ENCODE measurements at places on chromosomes 7 and 10.
A peak's percentile ranks its signal among the peaks of the same experiment; 100 is the strongest.

DNA sequence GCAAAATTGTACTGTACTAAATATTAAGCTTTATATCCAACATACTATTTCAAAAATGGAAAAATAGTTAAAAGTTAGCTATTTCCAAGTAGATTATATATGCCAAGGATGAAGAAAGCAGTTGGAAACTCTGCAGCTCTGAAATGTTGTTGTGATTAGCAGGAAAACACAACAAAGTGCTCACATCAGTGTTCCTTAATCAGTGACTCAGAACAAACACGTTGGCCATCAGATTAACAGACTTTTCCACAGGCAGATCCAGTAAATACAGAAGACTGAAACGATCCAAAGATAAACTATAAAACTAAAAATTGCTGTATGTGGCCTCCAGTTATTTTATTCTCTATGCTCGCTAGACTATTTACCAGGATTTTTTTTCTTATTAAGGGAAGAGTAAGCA is 99.6 kb upstream of the SEMA3D start:
- no peak for DNase-seq

GRCh38 chr10:26488344-26488743 is 50.2 kb downstream of the APBB1IP start:
- DNase-seq = no peak

- peak; percentile 51 for DNase-seq
These were observed 124.0 kb downstream of the TMEM130 start for GRCh38 chr7:98745722-98746318.

- no peak for DNase-seq
These were observed 33.7 kb downstream of the ZNF777 start for GRCh38 chr7:149427096-149427680.

- DNase-seq = no peak
These were observed 132.6 kb downstream of the CELF2 start for GRCh38 chr10:11150231-11150731.

Measured in stimulated activated CD8-positive, alpha-beta memory T cell treated with anti-CD3 and anti-CD28 coated beads, Interleukin-7, amount 100 ng/mL, for 1 hour (primary cell).